HepG2 (cell line): ENCODE measurements at places on chromosomes 6 and 20.

DNA sequence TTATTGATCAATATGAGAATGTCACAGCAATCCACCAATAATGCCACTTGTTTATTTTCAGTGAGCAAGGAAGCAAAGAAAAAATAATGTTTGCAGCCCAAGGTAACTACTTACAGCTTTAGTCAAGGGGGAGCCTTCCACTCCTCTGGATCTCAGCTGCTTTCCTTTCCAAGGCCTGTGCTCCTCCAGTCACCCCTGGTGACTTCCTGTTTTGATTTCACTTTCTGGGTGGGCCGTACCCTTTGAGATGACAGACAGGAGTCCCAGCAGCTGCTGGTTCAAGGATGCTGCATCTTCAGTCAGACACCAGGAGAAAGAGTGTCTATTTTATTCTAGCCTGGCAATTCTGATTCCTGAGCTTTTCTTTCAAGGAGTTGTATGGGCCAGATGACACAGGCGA, 5.6 kb upstream of the VNN2 start:
- no peaks in the 10 kb centered on the region for H3K27me3 ChIP-seq
- no peak overlapping the region for H3K4me3 ChIP-seq
- no peak overlapping the region for H3K27ac ChIP-seq
- no peak for DNase-seq

DNA sequence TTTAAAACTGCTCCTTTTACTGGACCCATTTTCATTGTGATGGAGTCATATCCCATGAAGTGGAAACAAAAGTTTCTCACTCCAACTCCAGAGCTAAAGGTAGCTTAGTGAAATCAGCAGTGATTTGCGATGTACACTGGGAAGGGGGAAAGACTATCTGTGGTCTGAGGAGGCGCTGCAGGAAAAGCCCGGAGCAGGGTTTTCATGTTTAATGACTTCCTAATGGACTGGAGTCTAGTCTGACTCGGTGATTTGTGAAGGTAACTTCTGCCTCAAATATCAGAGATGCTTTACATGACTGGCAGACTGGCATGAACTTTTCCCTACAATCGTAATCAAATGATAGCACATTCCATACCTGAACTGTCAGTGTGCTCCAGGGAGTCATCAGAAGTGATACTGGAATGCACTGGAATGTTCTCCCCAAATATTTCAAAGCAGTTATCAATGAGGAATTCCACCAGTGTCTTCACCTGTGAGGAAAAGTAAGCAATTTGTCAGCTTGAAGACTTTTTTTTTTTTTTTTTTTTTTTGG, 7.0 kb downstream of the TAGAP start:
- no peak overlapping the region for H3K4me3 ChIP-seq
- peaks cover 9% of the 10 kb centered on the region; the same call in 1 of the 2 replicates for H3K27me3 ChIP-seq
- DNase-seq = no peak
- no peaks in the 10 kb centered on the region for H3K36me3 ChIP-seq

DNA sequence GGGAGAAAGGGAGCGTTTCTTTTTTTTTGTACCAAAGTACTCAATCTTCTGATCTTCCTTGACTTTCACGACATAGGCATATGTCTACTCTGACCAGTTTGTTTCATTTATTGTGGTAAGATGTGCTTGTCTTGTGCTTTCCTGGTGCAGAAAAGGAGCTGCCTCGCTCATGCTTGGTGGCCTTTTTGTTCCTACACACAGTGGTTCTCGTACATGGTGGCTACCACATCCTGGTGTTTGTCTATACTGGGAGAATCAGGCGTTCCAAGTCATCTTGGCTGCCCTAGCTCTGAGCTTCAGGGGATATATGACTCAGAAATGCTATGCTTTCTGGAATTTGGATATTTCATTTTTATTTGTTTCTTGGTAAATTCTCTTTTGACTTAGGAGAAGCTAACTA, 31.8 kb downstream of the MYB start:
- no peak overlapping the region for H3K27ac ChIP-seq
- peaks cover 4% of the 10 kb centered on the region; the same call in 2 of the 3 replicates for H3K27me3 ChIP-seq
- no peaks in the 10 kb centered on the region for H3K36me3 ChIP-seq
- no peaks in the 10 kb centered on the region for H3K4me1 ChIP-seq
- no peak overlapping the region for H3K4me3 ChIP-seq

- no peaks in the 10 kb centered on the region for H3K36me3 ChIP-seq
- H3K27me3 ChIP-seq = peaks cover 21% of the 10 kb centered on the region; the same call in 2 of the 3 replicates
- H3K4me1 ChIP-seq = no peaks in the 10 kb centered on the region
- H3K27ac ChIP-seq = no peak overlapping the region
- H3K4me3 ChIP-seq = no peak overlapping the region
These were observed 21.3 kb upstream of the SYNDIG1 start for GRCh38 chr20:24448170-24448569.

DNA sequence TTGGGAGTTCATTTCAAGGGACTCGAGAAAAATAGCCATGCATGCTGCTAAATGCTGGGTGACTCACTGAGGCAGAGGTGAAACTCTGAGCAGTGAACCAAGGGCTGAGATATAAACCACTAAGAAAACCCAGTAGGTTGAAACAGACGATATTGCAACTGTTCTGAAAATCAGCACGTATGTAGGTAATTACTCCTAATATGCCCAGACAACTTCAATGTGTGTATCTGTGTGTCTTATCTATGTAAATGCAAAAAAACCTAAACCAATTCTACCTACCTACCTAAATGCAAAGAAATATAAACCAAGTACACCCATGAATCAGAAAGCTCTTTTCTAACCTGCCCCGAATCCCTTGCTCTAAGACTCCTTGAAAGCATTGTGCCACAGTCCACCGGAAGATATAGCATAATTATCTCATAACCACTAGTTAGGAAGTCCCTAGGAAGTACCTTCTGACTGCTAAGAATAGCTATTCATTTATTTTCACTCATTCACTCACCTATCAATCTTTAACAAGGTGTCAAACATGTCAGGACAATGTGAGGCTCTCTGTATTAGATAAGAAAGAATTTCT, 458.7 kb upstream of the RUNX2 start:
- H3K27me3 ChIP-seq = no peaks in the 10 kb centered on the region
- peaks cover 17% of the 10 kb centered on the region for H3K4me1 ChIP-seq
- no peaks in the 10 kb centered on the region for H3K36me3 ChIP-seq
- H3K4me3 ChIP-seq = no peak overlapping the region
- DNase-seq = peak; percentile 5

- no peak overlapping the region for H3K4me3 ChIP-seq
- H3K36me3 ChIP-seq = no peaks in the 10 kb centered on the region
- DNase-seq = no peak
- H3K4me1 ChIP-seq = peaks cover 11% of the 10 kb centered on the region
These were observed 80.3 kb upstream of the STMND1 start for GRCh38 chr6:17021539-17021889.

DNA sequence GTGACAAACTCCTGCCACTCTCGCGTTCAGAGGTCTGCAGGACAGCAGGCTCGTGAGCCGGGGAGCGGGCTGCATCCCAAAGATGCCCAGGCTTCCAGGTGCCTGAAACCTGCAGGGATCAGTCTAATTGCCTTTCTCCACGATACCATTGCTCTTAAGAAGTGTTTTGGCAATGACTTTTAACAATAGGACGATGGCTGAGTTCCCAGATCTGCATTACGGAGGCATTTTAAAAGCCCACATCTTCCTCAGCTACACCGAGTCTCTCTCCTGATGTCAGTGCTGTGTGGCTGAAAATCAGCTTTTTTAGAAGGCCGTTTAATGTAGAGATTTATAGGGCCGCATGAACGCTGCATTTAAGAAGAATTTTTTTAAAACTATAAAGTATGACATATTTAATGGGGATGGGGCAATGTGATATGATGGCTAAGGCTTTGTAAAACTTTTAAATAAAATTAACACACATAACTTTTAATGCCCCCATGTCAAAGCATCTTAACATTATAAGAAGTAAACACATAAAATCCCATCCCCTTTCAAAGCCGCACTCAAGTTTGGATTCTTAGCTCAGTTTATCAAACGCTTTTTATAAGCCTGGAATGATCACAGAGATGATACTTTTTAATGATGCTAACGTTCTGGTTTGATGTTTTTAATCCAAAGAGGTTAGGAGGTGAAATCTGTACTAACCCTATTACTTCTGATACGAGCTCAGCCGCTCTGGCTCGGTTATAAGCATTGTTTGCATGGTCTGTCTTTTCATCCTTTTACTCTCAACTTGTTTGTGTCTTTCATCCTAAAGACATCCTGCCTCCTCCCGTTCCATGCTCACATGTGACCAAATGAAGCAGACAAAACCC, 386.0 kb downstream of the SMOC2 start:
- no peaks in the 10 kb centered on the region for H3K4me1 ChIP-seq
- H3K27ac ChIP-seq = no peak overlapping the region
- H3K36me3 ChIP-seq = no peaks in the 10 kb centered on the region
- H3K4me3 ChIP-seq = no peak overlapping the region

DNA sequence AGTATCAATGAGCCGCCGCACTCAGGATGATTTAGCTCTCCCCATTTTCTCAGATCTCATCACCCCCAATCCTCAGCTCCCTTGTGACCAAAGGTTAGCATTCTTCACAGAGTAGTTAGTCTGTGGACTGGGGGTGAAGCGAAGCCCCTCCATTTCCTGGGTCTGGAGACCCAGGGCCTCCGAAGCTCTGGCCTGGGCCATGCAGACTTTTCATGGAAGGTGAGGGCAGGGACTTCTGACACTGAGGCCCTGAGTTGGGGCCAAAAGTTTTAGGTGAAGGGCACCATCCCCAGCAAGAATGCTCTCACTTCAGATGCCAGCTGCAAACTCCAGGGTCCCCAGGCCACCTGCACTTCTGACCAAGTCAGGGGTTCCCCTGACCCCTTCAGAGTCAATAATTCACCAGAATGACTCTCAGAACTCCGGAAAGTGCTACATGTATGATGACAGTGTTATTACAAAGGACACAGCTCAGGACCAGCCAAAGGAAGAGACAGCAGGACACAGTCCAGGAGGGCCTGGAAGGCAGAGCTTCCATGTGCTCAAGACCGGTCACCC, 65.7 kb upstream of the DUSP22 start:
- H3K4me3 ChIP-seq = no peak overlapping the region
- H3K27ac ChIP-seq = no peak overlapping the region
- no peaks in the 10 kb centered on the region for H3K36me3 ChIP-seq
- H3K27me3 ChIP-seq = no peaks in the 10 kb centered on the region

DNA sequence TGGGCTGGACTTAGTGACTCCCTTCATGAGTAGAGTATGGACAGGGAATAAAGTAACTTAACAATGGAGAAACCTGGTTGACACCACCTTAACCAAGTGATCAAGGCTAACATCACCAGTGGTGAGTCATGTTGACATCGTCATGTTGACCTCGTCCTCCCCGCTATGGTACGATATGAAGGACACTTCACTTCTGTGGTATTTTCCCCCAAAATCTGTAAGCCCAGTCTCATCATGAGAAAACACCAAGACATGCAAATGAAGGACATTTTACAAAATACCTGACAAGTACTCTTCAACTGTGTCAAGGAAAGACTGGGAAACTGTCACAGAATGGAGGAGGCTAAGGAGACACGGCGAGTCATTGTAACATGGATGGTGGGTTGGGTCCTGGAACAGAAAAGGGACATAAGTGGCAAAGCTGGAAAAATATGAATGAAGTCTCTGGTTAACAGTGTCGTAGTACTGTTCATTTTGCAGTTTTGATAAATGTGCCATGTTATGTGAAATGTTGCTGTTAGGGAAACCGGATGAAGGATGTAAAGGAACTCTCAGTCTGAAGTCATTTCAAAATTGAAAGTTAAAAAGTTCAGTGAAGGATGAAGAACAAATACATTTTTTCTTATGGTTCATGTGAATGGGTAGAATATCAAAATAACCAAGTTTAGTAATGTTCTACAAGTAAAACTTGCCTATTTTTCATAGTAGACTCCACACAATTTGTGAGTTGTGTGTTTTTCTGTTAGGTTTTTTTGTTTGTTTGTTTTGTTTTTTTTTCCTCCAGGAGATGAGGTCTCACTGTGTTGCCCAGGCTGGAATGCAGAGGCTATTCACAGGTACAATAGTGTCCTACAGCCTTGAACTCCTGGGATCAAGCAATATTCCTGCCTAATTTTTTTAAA, 247.5 kb downstream of the TMEM242 start:
- H3K4me3 ChIP-seq = no peak overlapping the region
- H3K27ac ChIP-seq = no peak overlapping the region
- H3K27me3 ChIP-seq = no peaks in the 10 kb centered on the region

DNA sequence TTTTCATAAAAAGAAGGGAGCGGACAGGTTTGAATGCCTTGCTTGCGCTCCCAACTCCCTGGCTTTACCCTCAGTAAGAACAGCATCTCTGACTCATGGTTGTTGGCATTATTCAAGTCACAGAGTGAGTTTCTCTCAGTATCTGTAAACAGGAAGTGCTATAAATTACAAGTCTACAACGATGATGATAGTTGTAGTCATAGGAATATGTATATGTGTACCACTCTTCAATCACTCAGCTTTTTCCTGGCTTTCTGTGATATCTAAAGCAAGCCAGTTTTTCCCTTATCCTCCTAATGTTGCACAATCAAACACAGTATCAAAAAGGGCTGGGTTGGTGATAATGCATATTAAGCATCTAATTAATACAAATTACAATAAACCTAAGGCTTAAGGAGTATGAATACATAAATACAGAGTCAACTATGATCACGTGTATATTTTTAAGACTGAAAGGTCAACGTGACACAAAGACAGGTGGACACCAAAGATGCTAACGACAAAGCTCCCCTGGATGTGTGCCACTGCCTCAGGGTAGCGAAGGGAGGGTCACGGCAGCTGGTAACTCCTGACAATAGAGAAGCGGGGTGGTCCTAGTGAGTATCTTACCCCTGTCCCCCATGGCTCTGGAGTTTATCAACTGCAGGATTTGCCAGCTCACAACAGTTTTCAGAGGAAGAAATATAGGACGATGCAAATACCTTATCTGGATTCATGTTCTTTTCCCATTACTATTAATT, 202.8 kb downstream of the BTBD9 start:
- no peak for DNase-seq
- no peaks in the 10 kb centered on the region for H3K4me1 ChIP-seq
- H3K4me3 ChIP-seq = no peak overlapping the region
- no peaks in the 10 kb centered on the region for H3K27me3 ChIP-seq
- no peak overlapping the region for H3K27ac ChIP-seq

- no peak overlapping the region for H3K4me3 ChIP-seq
- no peaks in the 10 kb centered on the region; the same call in 1 of the 2 replicates for H3K27me3 ChIP-seq
- no peak for DNase-seq
- H3K36me3 ChIP-seq = no peaks in the 10 kb centered on the region
These were observed 28.5 kb upstream of the ADGRF4 start for GRCh38 chr6:47669684-47670513.

DNA sequence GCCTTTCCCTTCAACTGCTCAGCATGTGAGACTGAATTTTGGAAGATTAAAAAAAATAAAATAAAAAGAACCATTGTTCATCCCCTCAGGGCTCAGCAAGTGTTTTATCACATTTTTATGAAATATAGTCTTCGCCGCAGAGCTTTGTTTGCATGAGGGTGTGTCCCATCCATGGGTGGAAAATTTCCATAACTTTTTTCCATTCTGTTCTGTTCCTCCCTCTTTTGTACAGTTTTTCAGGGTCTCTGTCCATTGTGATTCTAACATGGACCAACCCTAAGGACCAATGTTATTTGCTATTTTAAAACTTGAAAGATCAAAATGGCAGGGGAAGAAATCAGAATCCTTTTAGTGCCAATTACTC, 213.3 kb upstream of the SGK1 start:
- H3K4me1 ChIP-seq = peaks cover 21% of the 10 kb centered on the region
- no peaks in the 10 kb centered on the region for H3K27me3 ChIP-seq
- no peak overlapping the region for H3K27ac ChIP-seq
- no peak for DNase-seq
- H3K4me3 ChIP-seq = no peak overlapping the region
